ENCODE measurements at places on chromosomes 16 and 17. TPM values are rescaled to one million over a fixed set of nuclear protein-coding genes. Genes with fewer than 3 reads are reported as not detected.

Gene KRT32
- not detected for polyA plus RNA-seq

- no peaks in the 10 kb centered on the region for H3K36me3 ChIP-seq
- peaks cover 7% of the 10 kb centered on the region for H3K4me1 ChIP-seq
- no peak overlapping the region for H3K27ac ChIP-seq
- no peak for DNase-seq
These were observed 94.0 kb upstream of the SALL1 start for GRCh38 chr16:51244887-51245657.

- peak overlapping the region; percentile 57 for H3K27ac ChIP-seq
- no peaks in the 10 kb centered on the region for H3K36me3 ChIP-seq
- no peak for DNase-seq
- H3K4me3 ChIP-seq: peak overlapping the region; percentile 45
- peaks cover 39% of the 10 kb centered on the region for H3K4me1 ChIP-seq
These were observed 1.9 kb upstream of the SALL1 start for GRCh38 chr16:51152691-51153576.

Gene TIMP2
- 34.4 TPM for polyA plus RNA-seq

Gene PDXDC1
- 62.8 TPM for polyA plus RNA-seq

Gene AIPL1
- not detected for polyA plus RNA-seq

GRCh38 chr17:21058098-21058893 lies 15.5 kb upstream of the USP22 start:
- H3K27ac ChIP-seq: no peak overlapping the region
- H3K4me1 ChIP-seq: no peaks in the 10 kb centered on the region
- no peaks in the 10 kb centered on the region for H3K27me3 ChIP-seq
- no peaks in the 10 kb centered on the region for H3K36me3 ChIP-seq

Gene RHOT1
- polyA plus RNA-seq: 32.5 TPM

Gene EMP2
- 60.9 TPM for polyA plus RNA-seq

- H3K27me3 ChIP-seq: no peaks in the 10 kb centered on the region
- DNase-seq: no peak
- H3K36me3 ChIP-seq: no peaks in the 10 kb centered on the region
These were observed 115.2 kb downstream of the PITPNC1 start for GRCh38 chr17:67492251-67492740.

DNA sequence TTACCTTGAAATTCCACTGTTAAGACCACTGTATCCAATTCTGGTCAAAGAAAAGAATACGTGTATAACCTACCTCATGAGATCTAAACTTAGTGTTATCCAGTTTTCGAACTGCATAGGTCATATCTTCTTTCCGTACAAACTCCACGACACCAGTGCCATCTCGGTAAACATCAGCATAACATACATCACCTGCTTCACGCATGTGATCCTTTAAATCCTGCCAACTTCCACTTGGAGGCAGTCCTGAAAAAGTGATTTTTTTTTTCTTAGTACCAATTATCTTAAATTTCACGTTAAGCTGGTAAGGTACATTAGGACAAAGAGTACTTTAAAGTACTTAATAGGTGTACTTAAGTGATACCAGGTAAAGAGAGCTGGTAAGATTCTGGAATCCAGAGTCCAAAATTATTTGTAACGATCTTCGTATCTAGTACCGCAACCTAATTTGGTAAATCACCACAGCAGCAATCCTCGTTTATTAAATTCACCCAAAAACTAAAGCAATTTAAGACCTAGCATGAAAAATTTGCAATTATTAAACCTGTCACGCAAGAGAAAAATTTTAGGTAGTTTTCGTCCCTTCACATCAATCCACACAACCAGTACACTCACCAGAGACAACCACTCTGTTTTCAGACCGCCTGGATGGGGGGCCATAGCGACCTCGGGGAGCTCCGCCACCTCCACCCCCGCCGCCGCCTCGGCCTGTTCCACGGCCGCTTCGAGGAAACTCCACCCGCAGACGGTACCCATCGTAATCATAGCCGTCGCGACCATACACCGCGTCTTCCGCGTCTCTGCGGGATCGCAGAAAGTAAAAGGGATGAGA lies 1.1 kb downstream of the SRSF1 start:
- H3K27ac ChIP-seq: peak overlapping the region; percentile 99
- peaks cover 60% of the 10 kb centered on the region for H3K4me1 ChIP-seq
- peak overlapping the region; percentile 95 for H3K4me3 ChIP-seq
- no peaks in the 10 kb centered on the region for H3K27me3 ChIP-seq
- no peak for DNase-seq

GRCh38 chr16:57146040-57146647 lies 39.7 kb downstream of the PSME3IP1 start:
- no peak for DNase-seq
- H3K27me3 ChIP-seq: no peaks in the 10 kb centered on the region
- peaks cover 14% of the 10 kb centered on the region for H3K36me3 ChIP-seq
- H3K4me1 ChIP-seq: peaks cover 20% of the 10 kb centered on the region
- H3K27ac ChIP-seq: no peak overlapping the region
- H3K4me3 ChIP-seq: no peak overlapping the region

- peaks cover 28% of the 10 kb centered on the region for H3K27me3 ChIP-seq
- peaks cover 11% of the 10 kb centered on the region for H3K4me1 ChIP-seq
- H3K27ac ChIP-seq: no peak overlapping the region
- no peaks in the 10 kb centered on the region for H3K36me3 ChIP-seq
These were observed 80.9 kb upstream of the TEKT1 start for GRCh38 chr17:6912110-6913051.

Gene ZNF18
- 5.4 TPM for polyA plus RNA-seq

GRCh38 chr17:10072556-10073425 lies 125.6 kb downstream of the GAS7 start:
- H3K4me3 ChIP-seq: no peak overlapping the region
- no peaks in the 10 kb centered on the region for H3K27me3 ChIP-seq
- no peak overlapping the region for H3K27ac ChIP-seq
- no peak for DNase-seq
- H3K4me1 ChIP-seq: no peaks in the 10 kb centered on the region
